ENCODE measurements at places on chromosomes 12 and 14.

DNA sequence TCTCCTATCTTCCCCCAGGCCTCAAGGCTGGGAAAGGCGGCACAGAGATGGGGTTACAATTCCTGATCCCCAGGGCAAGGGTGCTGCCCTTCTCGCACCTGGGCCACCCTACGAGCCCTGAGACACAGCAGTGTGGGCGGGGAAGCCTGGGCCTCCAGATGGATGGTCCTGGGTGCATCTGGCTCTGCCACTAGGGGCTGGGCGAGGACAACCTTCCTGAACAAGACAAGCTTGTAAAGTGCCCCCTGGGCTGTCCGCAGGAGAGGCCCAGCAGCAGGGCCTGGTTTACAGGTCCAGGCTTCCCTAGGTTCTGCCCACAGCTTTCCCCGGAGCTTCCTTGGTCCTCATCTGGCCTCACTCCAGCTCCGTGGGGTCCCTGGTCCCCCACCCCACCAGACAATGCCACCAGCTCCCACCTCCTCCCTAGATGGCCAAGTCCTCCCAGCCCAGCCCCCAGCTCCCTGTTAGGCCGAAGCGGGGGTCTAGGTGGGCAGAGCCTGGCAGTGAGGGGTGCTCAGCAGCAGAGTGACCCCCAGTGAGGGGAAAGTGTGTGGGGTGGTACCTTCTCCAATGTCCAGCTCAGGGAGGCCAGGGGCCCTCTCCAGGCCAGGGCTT is 8.9 kb downstream of the ARL6IP4 start:
- no peak for DNase-seq

DNA sequence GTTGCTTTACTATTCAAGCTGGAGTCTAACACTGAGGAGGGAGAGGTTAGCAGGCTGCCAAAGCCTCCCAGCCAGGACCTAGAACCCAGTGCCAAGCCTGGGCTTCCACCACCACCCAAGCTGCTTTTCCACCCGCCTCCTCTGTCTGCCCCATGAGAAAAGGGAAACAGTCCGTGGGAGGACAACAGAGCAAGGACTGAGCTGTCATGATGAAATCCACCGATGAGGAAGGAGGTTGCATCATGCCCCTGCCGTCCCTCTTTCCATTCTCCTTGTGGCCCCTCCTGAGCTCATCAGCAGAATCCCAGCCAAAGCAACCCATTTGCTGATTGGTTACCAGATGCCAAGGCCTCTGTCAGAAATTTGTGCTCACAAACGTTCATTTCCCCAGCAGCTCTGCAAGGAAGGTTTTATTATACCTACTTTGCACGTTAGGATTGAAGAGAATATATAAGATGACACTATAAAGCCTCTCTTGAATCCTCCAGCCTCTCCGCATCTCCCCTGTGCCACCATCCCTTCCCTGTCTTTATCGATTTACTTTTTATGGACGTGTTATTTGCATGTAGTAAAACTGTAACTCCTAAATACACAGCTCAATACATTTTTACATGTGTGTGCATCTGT is 6.3 kb upstream of the SERPINA1 start:
- DNase-seq = no peak

GRCh38 chr14:101900253-101900652 is 64.1 kb upstream of the DYNC1H1 start:
- no peak for DNase-seq

GRCh38 chr14:77599889-77600288 is 16.5 kb downstream of the SPTLC2 start:
- no peak for DNase-seq

DNA sequence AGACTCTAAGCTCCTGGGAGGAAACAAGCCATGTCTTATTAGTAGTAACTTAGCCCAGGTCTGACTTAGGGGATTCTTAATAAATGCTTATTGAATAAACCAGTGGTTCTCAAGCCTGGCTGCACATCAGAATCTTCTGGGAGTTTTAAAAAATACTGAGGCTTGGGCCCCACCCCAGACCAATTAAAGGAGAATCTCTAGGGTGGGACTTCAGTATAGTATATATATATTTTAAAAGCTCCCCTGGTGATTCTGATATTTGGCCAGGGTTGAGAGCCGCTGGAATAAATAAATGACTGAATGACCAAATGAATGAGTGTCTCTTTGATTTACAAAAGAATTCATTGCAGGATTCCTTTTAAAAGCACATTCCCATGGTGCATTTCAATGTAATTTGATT is 151.5 kb upstream of the GSC start:
- no peak for DNase-seq

GRCh38 chr12:6960593-6961277 is 9.6 kb downstream of the PTPN6 start:
- DNase-seq = no peak

DNA sequence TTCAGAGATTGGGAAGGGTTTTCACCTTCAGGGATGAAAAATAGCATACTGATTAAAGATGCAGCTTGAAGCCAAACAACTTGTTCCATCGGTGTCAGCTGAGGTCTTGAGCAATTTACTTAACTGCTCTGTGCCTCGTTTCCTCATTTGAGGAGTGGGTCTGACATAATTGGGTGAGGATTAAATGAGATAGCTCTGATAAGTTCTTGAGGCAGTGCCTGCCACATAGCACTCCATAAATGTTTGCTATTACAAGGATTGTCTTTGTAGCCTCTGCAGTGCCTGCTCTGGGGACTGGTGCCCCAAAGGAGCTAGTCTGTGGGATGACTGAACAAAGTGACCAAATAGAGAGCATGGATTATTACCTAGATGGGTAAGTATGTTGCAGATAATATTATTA is 50.6 kb downstream of the ATP23 start:
- DNase-seq = no peak

DNA sequence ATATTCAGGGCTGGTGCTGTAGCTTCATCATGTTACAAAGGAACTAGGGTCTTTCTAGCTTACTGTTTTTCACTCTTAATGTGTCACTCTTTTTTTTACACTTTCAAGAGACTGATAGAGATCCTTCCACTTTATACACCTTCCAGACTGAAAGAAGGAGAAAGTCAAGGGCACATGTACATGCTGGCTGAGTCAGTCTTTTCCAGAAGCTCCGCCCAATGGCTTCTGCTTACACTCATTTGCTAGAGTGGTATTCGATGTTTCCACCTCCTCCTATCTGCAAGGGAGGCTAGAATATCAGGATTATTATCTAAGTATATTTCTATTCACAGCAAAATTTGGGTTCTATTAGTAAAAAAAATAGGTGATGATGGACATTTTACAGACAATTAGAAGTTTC is 325.8 kb upstream of the OR4E1 start:
- no peak for DNase-seq

Measured in pancreas (tissue), 10 donors.